ENCODE measurements at places on chromosomes 4 and X.

DNA sequence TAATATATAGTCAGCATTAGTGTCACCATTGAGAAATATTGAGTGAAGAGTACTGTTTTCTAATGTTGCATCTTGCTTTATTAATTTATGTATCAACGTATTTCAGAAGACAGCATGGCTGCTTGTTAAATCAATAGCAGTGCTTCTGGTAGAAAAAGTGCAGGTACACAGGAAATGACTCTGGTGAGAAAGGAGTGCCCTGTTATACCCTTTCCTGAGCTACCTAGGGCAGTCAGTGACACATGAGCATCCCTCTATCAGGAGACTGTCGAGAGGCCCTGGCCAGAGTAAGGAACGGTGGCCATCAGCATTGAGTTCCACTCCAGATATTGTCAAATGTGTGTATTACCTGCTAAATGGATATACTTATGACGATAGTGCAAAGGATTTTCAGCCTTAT lies 42.1 kb downstream of the SCML1 start:
- no peak for DNase-seq

DNA sequence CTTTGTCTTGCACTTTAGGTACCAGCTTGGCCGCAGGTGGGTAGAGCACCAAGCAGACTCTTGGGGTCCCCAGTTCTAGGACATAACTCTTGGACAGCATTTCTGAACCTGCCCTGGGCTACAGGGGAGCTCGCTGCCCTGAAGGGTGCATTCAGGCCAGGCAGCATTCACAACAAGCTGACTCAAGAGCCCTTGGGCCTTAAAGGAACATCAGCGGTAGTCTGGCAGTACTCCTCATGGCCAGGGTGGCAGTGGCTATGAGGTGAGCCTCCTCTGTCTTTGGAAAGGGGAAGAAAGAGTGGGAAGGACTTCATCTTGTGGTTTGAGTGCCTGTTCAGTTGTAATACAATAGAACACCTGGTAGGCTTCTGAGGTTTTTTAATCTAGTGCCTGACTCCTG lies 24.8 kb upstream of the SMARCA5 start:
- DNase-seq, result no peak

GRCh38 chrX:118254611-118255010 lies 91.3 kb upstream of the WDR44 start:
- DNase-seq, result peak; percentile 17

GRCh38 chr4:54708339-54709279 lies 50.9 kb downstream of the KIT start:
- DNase-seq, result no peak

DNA sequence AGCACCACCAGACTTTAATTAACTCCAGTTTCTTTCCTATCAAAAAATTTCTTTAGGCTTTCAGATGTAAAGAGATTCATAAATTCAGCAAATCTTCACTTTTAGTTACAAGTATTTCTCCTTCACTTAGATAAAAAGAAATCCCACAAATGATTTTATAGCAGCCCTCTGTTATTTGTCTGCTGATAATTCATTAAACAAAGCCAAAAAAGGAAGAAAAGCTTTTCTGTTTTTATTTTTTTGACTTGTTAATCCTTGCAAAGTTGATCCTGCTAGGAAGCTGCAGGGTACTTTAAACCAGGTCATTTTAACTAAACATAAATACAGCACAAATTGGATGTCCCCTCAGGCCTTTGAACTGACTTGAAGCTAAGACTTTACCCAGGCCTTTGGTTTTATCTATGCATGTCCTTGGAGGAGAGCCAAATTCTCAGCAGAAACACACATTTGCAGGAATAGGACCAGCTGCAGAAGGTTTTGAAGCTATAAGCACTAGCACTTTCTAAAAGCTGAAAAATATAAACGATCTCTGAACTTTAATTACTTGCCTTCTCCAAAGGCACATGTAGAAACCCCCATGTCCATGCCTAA lies 57.5 kb downstream of the PCDH18 start:
- DNase-seq, result no peak

DNA sequence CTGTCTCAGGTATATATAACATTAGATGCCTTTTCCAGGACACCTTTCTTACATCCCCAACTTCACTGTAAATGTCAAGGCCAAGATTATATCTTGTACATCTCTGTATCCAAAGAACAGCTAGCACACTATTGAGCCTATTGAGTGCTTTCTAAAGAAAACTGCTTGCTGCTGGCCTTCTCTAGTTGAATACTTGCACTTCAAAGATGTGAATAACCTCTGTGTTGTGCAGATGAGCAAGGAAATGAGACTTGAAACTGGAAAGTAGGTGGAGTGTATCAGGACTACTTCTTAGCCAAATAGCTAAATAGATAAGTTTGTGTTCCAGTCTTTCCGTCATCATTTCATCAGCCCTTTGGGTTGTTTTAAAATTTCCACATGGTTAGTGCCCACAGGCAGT lies 704.4 kb upstream of the AMOT start:
- DNase-seq, result no peak

GRCh38 chrX:68203646-68204045 lies 229.6 kb downstream of the OPHN1 start:
- no peak for DNase-seq

DNA sequence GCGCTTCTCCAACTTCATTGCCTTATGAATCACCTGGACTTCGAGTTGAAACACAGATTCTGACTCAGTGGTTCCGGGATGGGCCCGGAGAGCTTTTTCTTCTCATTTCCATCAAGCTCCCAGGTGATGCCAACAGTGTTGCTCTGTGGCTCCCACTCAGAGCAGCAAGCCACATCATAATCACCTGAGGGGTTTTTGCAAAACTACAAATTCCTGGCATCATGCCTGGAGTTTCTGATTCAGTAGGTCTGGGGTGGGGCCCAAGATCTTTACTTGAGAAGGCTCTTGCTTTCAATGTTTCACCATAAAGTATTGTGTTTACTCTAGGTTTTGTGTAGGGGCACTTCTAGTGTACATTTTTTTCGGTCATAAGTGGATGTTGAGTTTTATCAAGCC lies 7.0 kb downstream of the MTM1 start:
- DNase-seq, result no peak
